ENCODE measurements at places on chromosomes 5 and 9. TPM values are rescaled to one million over a fixed set of nuclear protein-coding genes. Genes with fewer than 3 reads are reported as not detected.

- no peak for DNase-seq
Measured at GRCh38 chr9:106726070-106726815, 136.7 kb upstream of the ZNF462 start.

Gene TMEFF1
- 1.2 TPM for total RNA-seq

- no peak for DNase-seq
Measured at GRCh38 chr5:111975133-111975532, 218.1 kb upstream of the NREP start.

DNA sequence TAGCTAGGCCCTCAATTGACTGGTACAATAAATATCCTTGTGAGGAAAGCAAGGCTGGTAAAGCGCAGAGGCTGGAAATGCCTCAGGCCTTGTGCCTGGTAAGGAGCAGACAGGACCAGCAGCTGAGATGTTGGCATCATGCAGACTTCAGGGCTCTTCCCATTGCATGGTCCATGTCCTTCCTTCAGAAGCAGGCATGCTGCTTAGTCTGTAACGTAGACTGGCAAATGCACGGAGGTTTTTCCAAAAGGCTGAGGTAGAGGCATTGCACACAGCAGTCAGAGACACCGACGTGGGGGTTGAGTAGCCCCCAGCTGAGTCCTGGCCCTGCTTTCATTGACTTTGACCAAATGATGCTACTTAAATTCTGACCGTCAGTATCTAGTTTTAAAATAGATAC, 87.1 kb downstream of the ADRB2 start:
- DNase-seq: no peak

GRCh38 chr5:134098690-134099089, 15.8 kb upstream of the TCF7 start:
- DNase-seq: no peak

Gene CDC26
- 83.9 TPM for total RNA-seq

GRCh38 chr9:34866614-34867013, 91.5 kb upstream of the PHF24 start:
- DNase-seq: no peak

DNA sequence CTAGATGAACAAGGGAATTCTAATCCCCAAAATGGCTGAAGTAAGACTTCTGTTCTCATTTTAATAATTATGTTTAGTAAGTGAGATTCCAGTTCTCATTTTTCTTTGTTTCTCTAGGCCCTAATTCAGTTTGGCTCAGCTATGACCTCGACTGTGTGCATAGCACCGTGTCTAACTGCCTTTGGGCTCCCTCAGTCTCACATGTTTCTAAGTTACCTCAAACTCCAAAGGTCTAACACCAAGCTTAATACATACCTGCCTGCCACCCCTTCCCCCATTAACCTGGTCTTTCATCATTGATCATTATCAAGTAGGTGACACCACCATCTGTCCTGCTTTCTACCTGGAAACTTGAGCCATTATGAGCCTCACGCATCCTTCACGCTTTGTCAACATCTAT, 273.2 kb downstream of the SAXO1 start:
- DNase-seq: no peak

GRCh38 chr9:14932641-14933040, 22.4 kb upstream of the FREM1 start:
- DNase-seq: no peak

Gene TEX48
- total RNA-seq: not detected

DNA sequence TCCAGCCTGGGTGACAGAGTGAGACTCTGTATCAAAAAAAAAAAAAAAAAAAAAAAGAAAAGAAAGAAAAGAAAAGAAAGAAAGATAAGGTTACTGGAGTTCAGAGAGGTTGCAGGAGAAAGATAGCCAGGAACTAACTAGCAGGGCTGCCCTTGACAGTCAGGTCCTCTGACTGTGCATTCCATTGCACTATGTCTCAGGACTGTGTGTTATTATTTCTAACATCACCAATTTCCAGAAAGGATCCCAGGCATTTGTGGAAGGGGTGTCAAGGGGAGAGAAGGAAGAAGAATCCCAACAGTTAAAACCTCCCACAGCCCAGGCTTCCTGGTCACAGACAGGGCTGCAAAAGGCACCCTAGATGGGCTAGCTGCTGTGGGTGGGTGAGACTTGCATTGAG, 25.1 kb downstream of the KLF4 start:
- no peak for DNase-seq

DNA sequence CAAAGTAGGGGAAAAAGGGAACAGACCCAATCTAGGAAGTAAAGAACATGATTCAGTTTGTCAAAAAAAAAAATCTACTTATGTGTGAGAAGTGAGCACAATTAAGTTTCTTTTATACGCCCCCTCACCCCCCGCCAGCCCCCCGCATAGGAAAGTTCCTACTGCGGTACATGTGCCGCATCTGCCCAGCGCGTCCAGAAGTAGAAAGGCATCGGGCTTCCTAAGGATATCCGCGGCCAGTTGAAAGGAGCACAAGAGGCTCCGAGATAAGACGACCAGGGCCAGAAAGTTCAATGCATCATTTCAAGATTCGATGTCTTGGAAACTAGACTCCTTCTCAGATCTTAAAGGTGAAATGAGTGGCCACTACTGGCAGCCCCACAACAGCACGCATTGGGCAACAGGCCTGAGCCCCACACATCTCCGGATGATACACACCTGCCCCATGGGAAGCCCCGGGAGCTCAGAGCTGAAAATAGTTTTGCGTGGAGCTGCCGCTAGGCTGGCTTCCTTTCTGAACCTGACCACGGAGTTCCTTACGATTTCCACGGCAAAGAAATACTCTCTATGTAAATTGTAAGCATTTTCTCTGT, 203.9 kb downstream of the RAB3C start:
- DNase-seq: no peak

DNA sequence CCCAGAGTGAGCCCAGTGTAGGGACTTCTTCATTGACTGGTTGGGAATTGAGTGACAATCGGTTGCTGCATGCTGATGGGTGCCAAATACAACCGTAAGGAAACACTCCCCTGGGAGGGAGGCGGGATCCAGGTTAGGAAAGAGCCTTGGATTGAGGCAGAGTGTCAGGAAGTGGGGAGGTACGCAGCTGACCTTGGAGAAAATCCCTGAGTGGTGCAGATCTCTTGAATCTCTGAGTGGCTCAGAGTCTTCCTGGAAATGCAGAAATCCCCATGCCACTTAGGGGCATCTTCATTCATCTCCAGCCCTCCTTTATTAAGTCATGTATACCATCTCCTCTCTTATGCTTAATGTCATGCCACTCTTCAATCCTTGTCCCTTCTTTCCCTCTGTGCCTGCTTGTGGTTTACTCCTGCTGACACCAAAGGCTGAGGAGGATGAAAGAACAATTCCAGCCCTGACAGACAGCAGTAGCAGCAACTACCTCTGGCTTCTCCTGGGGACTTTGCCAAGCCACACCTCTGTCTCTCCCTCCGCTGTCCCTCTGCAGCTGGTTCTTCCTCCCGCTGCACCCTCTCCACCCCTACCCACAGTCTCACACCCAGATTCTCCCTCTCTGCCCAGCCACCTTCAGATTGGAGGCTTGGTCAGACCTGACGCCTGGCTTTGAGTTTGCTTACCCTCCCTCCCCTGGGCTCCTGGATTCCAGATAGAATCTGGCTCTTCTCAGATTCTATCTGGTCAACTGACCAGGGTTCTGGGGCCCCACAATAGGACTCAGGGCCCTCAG, 14.1 kb upstream of the LCP2 start:
- no peak for DNase-seq

Gene FOXD4L6
- not detected for total RNA-seq

Gene SEMA6A
- 5.0 TPM for total RNA-seq

DNA sequence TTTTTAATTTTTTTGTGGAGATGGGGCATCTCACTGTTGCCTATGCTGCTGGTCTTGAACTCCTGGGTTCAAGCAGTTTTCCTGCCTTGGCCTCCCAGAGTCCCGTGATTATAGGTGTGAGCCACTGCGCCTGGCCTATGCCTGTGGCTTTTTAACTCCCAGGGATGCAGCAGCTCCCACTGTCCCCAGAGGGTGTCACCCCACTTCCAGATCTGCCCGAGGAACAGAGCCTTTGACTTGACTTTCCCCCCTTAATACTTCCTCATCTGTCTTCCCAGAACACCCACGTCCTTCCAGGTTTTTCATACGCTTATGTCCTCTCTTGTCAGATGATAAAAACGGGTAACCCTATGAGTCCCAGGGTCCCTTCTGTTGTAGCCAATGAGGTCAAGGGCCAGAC, 7.6 kb upstream of the PRRC2B start:
- no peak for DNase-seq

Gene SUSD1
- 1.8 TPM for total RNA-seq

DNA sequence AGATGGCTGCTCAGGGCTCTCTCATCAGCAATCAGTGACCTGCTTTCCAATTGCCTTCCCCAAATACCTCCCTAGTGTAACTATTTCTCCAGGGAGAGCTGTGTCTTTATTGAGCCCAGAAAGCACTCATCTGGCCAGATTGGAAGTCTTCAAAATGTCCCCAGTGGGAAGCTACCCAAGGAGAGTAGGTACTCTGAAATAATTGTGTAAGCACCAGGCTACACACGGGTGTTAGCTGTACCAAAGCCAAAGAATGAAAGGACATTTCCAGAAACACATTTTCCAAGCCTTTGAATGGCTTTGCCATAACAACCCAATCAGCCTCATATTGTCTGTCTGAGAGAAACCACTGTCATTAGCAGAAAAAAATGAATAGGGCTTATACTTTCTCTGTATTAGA, 318.8 kb downstream of the FAM170A start:
- no peak for DNase-seq

- DNase-seq: no peak
Measured at GRCh38 chr5:100401149-100401548, 134.0 kb upstream of the FAM174A start.

DNA sequence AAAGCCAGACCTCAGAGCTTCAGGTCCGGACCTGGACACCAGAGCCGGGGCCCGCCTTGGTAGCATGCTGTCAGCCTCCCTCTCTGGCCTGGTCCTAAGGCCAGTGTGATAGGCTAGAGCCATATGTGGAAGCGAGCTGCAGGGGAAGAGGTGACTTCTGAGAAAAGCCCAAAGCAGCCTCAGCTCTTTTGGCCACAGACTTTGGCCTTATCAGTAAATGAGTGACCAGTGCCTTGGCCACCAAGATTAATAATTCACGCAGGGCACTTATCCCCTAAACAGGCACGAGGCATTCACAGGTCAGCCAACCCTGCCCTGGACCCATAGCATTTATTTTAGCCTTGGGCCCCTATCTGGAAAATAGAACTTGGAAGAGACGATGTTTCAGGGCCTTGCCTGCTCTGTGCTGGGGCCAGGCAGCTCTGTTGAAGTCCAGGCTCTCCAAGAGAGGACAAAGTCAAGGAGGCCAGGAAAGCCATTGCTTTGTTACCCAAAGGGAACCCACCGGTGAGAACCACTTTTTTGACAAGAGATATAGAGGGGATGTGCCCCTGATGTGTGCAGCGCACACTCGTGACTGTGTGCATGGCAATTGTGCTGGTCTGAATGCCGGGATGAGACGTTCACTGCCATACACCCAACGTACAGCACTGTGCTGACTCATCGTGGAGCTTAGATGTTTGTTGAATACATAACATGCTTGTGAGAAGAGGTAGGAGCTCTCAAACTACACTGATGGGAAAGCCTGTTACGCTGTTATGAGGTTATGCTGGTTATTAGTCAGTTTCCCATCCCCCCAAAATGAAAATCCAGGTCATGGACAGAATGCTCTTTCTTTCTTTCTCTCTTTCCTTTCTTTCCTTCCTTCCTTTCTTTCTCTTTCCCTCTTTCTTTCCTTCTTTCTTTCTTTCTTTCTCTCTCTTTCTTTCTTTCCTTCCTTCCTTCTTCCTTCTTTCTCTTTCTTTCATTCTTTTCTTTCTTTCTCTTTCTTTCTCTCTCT, 5.0 kb upstream of the SLC34A1 start:
- peak; percentile 81 for DNase-seq

Gene PPP2R2B
- total RNA-seq: 0.62 TPM

Gene NUP188
- total RNA-seq: 37.0 TPM

- no peak for DNase-seq
Measured at GRCh38 chr5:5183933-5184332, 43.8 kb downstream of the ADAMTS16 start.

Gene FAM169A
- total RNA-seq: 7.1 TPM

Gene CDX1
- not detected for total RNA-seq

GRCh38 chr9:133233681-133234432, 24.8 kb upstream of the OBP2B start:
- DNase-seq: no peak

GRCh38 chr5:130874861-130875417, 290.1 kb downstream of the HINT1 start:
- DNase-seq: no peak

DNA sequence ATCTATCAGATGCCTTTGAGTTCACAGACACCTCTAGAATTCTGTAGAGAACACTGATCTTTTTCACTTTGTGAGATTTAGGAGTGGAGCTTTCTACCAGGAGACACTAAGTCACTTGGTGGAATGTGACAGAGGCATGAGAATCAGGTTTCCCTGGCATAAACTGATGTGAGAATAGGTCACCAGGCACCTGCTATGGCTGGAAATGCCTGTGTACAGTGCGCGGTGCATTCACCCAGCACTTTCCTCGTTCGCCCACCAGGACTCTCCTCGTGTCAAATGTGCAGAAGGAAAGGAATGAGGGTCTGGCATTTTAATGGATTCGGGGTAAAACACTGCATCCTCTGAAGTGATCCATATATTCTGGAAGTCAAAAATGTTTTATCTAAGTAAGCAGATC, 281.8 kb upstream of the TUT7 start:
- DNase-seq: no peak

- DNase-seq: no peak
Measured at GRCh38 chr9:69292078-69292477, 32.9 kb upstream of the ENTREP1 start.

- DNase-seq: no peak
Measured at GRCh38 chr9:124038790-124039633, 27.4 kb downstream of the LHX2 start.

GRCh38 chr5:146366904-146367303, 28.3 kb downstream of the POU4F3 start:
- no peak for DNase-seq

DNA sequence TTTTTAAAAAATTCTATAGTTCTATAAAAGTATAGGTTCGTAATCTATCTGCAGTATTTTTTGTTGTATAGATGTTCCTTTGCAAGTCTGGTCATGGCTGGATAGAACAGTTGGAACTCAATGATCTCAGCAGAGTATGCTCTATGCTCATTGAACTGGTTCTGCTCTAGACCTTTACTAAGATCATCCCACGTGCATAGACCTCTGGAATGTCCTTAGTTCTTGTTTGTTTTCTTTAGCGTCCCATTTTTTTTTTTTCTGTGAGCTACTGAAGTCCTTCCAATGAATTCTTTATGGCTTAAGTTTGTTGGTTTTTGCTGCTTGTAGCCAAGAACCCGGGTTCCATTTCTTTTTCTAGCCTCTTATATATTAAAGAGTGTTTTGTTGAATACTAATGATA, 3.5 kb downstream of the TMEM38B start:
- peak; percentile 54 for DNase-seq

DNA sequence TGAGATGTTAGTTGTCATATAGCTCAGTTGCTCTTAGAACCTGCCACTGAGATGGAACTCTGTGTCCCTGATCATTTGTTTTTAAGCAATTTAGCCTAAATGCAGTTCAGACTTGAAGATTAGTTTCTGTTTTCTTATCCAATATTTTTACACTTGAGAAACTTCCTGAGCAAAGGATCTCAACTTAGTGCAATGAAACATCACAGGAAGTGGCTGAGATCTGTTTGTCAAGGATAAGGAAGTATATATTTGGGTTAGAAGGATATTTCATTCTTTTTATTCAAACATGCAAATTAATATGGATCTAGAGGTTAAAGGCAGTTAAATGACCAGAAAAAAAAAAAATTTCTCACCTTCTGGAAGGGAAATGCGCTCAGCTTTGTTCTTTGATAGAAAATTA, 19.7 kb upstream of the F2R start:
- DNase-seq: no peak

GRCh38 chr9:32665101-32665500, 29.6 kb upstream of the TAF1L start:
- peak; percentile 39 for DNase-seq
